Activated naive CD8-positive, alpha-beta T cell treated with anti-CD3 and anti-CD28 coated beads, Interleukin-2, amount 10 ng/mL, durations not matched to agents 7 days and 5 days (primary cell): ENCODE measurements at places on chromosomes 4 and X. TPM values are rescaled to one million over a fixed set of nuclear protein-coding genes. Genes with fewer than 3 reads are reported as not detected.
A peak's percentile ranks its signal among the peaks of the same experiment; 100 is the strongest.

Gene MAGEB17
- total RNA-seq = not detected

Gene SASH3
- total RNA-seq = 241 TPM

Gene FGFR3
- total RNA-seq = not detected

Gene LRIT3
- not detected for total RNA-seq

Gene AREG
- total RNA-seq = not detected

DNA sequence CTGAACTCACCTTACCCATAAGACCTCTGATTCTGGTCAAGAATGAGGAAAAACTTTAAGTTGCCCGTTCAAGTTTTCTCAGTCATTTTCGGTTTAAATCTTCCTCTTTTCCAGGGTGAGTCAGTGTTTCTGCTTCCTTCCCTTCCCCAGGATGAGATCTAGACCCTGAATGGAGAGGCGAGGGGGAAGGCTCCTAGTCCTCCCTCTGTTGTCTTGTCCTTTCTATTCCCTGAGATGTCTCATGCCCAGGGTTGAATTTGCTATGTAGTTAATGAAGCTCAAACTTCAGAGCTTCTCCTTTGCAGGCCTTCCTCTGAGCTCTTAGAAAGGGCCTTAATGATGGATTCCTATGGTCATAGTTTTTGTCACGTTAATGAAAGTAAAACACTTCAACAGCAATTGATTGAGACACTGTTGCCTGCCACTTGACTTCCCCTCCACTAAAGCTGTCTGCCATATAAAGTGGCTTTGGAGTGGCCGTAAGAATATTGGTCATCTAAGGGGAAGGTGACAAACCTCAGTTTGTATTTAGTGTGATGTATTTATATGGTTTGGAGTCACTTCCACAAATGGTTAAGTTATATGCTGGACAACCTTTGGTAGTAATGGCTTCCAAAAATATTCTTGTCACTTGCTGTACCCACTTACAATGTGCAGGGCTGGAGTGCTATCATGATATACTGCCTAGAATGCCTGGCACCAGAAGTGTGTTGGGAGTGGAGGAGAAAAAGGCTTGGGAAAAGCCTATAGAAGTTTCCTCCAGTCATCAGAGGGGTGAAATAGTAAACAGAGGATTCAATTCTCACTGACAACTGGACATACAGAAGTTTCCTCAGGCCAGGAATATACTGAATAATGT, 24.3 kb upstream of the GPRIN3 start:
- no peak overlapping the region for H3K27ac ChIP-seq

DNA sequence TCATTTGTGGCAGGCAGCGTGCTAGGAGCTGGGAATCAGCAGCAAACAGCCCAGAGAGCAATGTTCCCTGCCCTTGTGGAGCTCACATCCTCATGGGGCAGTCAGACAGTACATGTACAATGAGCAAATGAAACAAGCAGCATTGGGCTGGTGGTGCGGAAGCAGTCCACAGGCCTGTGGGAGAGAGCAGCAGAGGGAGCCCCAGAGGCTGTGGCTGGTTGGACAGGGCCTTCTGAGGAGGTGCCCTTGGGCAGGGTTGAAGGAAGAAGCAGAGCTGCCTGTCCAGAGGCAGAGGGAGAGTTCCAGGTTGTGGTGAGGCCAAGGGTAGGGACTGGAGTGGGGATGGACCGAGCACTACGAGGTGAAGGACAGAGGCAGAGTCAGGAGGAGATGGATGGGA, 22.5 kb downstream of the MMGT1 start:
- H3K27me3 ChIP-seq = no peaks in the 10 kb centered on the region
- peaks cover 2% of the 10 kb centered on the region for H3K36me3 ChIP-seq
- DNase-seq = no peak
- H3K27ac ChIP-seq = no peak overlapping the region
- no peak overlapping the region for H3K4me3 ChIP-seq

GRCh38 chr4:114077610-114078009, 98.2 kb upstream of the ARSJ start:
- peaks cover 12% of the 10 kb centered on the region for H3K27me3 ChIP-seq
- H3K27ac ChIP-seq = no peak overlapping the region
- peaks cover 1% of the 10 kb centered on the region for H3K4me1 ChIP-seq
- no peaks in the 10 kb centered on the region for H3K36me3 ChIP-seq
- DNase-seq = no peak

GRCh38 chrX:44997888-44998287, 124.9 kb downstream of the KDM6A start:
- H3K27ac ChIP-seq = peak overlapping the region; percentile 79
- H3K4me3 ChIP-seq = peak overlapping the region; percentile 54
- no peak for DNase-seq

DNA sequence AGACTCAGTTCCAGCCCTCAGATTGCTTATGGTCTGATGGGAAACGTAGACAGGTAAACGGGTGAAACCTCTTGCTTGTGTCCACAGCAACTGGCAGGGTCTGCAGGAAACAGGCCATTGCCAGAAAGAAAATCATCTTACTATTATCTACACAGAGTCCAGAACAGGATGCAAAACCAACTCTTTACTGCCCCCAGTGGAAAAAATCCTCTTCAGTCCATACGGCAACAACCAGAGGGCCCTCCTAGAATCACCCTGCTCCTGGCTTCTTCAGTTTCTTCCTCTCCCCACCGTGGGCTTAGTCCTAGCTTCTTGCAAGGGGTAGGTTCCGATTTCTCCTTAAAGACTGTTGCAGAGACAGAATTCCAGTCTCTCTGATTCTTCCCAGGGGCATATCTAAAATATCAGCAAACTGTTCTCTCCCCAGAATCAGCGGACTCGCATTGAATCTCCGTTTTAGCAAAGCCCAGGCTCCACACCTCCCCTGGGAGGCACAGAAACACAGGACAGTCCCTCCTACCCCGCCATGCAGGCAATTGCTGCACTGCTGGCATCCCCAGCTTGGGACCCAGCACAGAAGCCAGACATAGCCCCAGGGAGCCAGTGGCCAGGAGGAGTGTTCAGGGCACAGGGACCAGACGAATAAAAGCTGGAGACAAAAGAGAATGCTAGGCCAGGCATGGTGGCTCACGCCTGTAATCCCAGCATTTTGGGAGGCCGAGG, 41.0 kb upstream of the SH3RF1 start:
- H3K4me1 ChIP-seq = no peaks in the 10 kb centered on the region
- no peak overlapping the region for H3K4me3 ChIP-seq
- H3K27ac ChIP-seq = no peak overlapping the region
- H3K36me3 ChIP-seq = no peaks in the 10 kb centered on the region

DNA sequence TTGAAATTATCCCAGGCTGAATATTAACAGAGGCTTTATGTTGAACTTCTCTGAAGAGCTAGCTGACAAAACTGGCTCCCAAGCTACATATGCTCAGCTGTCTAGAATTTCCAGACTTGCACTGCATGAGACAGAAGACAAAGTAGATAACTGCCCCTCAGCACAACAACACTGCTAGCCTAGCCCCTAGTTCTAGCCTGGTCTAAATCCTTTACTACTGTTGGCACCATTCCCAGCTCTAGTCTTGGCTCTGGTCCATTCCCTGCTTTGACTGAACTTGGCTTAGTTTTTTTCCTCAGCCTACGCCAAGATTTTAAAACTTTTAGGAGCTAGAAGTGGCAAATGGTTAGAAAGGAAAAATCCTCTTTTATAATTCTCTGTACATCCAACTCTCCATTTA, 7.6 kb upstream of the OPHN1 start:
- peaks cover 20% of the 10 kb centered on the region for H3K27me3 ChIP-seq
- H3K4me1 ChIP-seq = peaks cover 5% of the 10 kb centered on the region
- no peaks in the 10 kb centered on the region for H3K36me3 ChIP-seq
- DNase-seq = no peak

GRCh38 chr4:82905205-82905604, 4.7 kb downstream of the THAP9 start:
- H3K27ac ChIP-seq = peak overlapping the region; percentile 69
- no peaks in the 10 kb centered on the region for H3K27me3 ChIP-seq
- H3K4me1 ChIP-seq = peaks cover 25% of the 10 kb centered on the region
- DNase-seq = no peak
- H3K36me3 ChIP-seq = peaks cover 2% of the 10 kb centered on the region
- peak overlapping the region; percentile 67 for H3K4me3 ChIP-seq

- DNase-seq = no peak
- no peak overlapping the region for H3K27ac ChIP-seq
- no peaks in the 10 kb centered on the region for H3K36me3 ChIP-seq
- peaks cover 4% of the 10 kb centered on the region for H3K27me3 ChIP-seq
These were observed 16.4 kb upstream of the EIF4E start for GRCh38 chr4:98945297-98945850.

GRCh38 chr4:168336837-168337549, 18.4 kb upstream of the DDX60 start:
- no peak for DNase-seq
- no peak overlapping the region for H3K27ac ChIP-seq
- H3K36me3 ChIP-seq = peaks cover 20% of the 10 kb centered on the region
- no peak overlapping the region for H3K4me3 ChIP-seq
- H3K27me3 ChIP-seq = no peaks in the 10 kb centered on the region
- peaks cover 4% of the 10 kb centered on the region for H3K4me1 ChIP-seq

DNA sequence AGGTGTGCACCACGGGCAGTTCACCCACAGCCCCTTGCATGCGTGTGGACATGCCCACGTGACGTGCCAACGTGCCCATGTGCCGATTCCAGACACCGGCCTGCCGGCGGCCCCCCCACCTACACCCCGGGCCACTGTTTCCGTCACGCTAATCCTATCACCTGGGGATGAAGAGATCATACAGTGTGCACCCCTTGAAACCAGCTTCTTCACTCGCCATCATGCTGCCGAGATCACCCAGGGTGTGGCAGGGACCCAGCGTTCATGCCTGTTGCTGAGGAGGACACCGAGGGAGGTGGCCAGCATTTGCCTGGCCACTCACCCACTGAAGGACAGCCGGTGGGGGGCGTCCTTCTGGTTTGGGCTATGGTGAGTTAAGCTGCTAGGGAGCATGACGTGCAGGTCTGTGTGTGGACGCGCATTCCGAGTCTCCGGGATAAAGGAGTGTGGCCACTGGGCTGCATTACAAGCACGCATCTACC, 14.1 kb downstream of the CTBP1 start:
- no peak overlapping the region for H3K4me3 ChIP-seq
- DNase-seq = peak; percentile 21
- peaks cover 2% of the 10 kb centered on the region for H3K4me1 ChIP-seq
- H3K36me3 ChIP-seq = peaks cover 20% of the 10 kb centered on the region
- H3K27ac ChIP-seq = no peak overlapping the region
- H3K27me3 ChIP-seq = no peaks in the 10 kb centered on the region

GRCh38 chr4:150464523-150464922, 117.4 kb upstream of the MAB21L2 start:
- H3K36me3 ChIP-seq = peaks cover 13% of the 10 kb centered on the region
- H3K4me1 ChIP-seq = no peaks in the 10 kb centered on the region
